Stimulated activated naive CD4-positive, alpha-beta T cell (primary cell): ENCODE measurements at places on chromosomes 1 and 21.

GRCh38 chr1:214417545-214418210 lies 133.7 kb downstream of the PTPN14 start:
- no peak for DNase-seq

DNA sequence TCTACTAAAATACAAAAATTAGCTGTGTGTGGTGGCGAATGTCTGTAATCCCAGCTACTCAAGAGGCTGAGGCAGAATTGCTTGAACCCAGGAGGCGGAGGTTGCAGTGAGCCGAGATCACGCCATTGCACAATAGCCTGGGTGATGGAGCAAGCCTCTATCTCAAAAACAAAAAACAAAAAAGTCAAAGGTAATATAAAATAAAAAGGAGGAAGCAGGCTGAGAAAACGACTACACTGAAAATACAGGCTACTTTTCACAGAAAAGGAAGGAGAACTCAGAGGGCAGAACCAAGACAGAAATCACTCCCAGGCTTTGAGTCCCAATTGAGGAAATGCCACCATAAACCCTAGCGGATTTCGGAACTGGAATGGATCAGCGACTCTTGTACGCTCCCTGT lies 5.9 kb upstream of the A3GALT2 start:
- no peak for DNase-seq

DNA sequence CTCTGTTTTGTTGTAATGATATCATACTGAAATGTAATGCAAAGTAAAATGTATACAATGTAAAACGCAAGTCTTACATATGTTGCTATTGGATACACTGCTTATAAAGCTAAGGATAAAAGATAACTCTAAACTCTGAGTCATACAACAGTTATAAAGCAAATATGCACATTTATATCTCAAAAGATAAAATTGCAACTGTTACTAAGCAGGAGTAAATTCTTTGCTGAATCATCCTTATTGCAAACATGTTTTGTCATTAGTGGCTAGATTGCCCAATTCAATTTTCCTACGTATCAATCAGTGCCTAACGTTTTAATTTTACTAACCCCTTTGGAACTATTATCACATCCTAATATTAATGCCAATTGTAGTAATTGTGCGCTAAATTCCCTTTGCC lies 762.9 kb downstream of the LTN1 start:
- DNase-seq: no peak

GRCh38 chr1:148264374-148265276 lies 112.5 kb upstream of the NBPF11 start:
- DNase-seq: no peak

DNA sequence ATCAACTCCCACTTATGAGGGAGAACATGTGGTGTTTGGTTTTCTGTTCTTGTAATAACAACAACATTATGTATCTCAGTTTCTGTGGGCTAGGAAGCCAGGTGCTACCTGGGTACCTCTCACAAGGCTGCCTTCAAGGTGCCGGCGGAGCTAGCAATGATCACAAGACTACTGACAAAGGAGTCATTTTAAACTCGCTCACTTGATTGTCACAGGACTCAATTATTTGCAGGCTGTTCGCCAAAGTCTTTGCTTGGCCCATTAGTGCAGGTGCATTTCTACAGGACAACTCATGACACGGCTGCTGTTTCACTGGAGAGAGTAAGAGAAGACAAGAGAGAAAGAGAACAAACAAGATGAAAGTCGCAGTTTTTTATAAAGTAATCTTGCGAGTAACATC lies 1237.4 kb upstream of the TMPRSS15 start:
- no peak for DNase-seq

DNA sequence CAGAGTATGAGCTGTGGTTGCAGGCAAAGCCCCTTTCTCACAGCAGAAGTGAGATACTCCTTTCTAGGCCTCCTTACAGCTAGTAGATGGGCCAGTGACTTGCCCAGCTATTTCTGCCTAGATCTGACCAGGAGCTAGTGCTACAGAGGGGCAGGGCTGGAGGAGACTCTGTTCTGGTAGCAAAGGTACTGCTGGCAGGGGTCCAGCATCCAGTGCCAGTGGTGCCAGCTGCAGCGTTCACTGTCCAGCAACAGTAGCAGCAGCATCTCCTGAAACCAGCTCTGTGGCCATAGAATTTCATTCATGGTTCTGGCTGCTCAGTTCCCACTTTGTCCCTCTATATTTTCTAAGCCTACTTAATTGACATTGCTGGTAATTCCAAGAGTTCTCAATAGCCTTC lies 62.5 kb upstream of the CNN3 start:
- no peak for DNase-seq
